Activated CD4-positive, alpha-beta T cell treated with anti-CD3 and anti-CD28 coated beads, Interleukin-2, amount 50 U/mL, for 1 hour (primary cell): ENCODE measurements at places on chromosomes 3 and 15.

- no peak for DNase-seq
These were observed 608.3 kb downstream of the ROBO2 start for GRCh38 chr3:77648214-77648613.

DNA sequence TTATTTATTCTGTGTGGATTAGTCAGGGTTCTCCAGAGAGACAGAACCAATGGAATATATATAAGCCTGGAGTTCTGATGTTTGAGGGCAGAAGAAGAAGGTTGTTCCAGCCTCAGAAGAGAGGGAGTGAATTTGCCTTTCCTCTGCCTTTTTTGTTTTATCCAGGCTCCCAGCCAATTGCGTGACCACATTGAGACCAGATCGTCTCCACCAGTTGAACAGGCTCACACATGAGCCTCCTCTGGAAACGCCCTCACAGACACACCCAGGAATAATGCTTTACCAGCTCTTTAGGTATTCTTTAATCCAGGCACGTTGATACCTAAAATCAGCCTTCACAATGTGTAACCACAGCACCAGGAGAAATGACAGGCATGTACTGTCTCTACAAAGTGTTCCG is 923.1 kb downstream of the TBL1XR1 start:
- no peak for DNase-seq

GRCh38 chr15:80736560-80736959 is 41.5 kb downstream of the ABHD17C start:
- no peak for DNase-seq

GRCh38 chr3:32460031-32460749 is 42.5 kb downstream of the CMTM6 start:
- peak; percentile 69 for DNase-seq

GRCh38 chr3:184338511-184338945 is 1.1 kb downstream of the FAM131A start:
- no peak for DNase-seq

DNA sequence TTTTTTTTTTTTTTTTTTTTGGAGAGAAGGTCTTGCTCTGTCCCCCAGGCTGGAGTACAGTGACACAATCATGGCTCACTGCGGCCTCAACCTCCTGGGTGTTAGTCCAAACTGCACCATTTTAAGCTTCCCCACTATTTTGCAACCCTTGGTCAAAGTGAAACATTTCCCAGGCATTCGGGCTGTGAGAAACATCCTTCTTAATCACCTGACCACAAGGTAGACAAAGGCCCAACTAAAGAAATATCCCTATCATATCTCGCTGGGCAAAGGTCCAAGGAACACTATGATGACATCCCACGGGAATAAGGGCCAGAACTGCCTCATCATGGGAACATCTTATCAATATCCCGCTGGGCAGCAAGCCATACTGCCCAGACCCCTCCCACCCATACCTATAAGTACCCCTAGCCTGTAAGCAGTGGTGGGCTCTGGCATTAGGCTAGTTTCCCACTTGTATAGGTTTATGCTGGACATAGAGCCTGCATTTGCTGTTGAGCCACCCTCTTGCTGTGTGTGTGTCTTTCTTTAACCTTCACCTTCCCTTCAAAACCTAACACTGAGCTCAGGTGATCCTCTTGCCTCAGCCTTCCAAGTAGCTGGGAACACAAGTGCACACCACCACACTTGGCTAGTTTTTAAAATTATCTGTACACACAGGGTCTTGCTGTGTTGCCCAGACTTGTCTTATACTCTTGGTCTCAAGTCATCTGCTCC is 95.2 kb downstream of the SEMA5B start:
- DNase-seq, result no peak

GRCh38 chr3:139689708-139690228 is 12.0 kb upstream of the NMNAT3 start:
- DNase-seq, result no peak

GRCh38 chr3:44568561-44568960 is 13.6 kb downstream of the ZKSCAN7 start:
- DNase-seq, result no peak

DNA sequence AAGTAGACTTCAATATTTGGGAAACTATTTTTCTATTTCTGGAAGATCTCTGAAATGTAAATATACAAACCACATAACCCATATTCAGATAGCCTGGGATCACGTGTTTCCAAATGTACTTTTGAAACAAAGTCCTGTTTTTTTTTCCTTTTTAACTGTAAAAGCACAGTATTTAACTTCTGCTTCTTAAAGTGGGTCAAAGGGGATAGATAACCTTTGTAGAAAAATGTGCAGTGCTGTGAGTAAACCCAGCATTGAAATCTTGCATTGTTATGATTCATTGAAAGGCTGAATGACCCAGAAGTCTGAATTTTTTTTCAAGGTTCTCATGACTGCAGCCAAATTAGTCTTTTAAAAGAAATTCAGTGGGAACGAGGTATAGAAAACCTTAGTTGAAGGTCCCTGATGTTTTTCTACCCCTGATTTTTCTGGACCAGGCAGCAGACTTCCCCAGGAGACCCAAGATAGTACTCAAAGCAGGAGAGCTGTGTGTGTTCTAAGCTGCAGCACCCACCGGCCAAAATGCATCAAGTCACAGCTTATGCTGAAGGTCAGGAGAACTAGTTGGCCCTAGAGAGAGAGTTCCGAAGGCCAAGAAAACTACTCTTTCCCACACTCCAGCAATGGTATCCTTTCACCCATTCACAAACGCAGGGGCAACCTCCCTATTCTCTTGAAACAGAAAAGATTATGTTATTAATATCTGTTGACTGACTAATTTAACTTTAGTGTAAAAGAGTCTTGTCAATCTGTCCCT is 43.6 kb upstream of the APH1B start:
- no peak for DNase-seq
